Glomerular endothelial cell (primary cell): ENCODE measurements at places on chromosomes 2 and 18.

GRCh38 chr2:237475704-237476141 is 11.3 kb upstream of the MLPH start:
- DNase-seq = no peak

- DNase-seq = no peak
Observed at GRCh38 chr18:73896685-73897084, 250.9 kb downstream of the FBXO15 start.

- no peak for DNase-seq
Observed at GRCh38 chr2:118855451-118856279, 8.2 kb upstream of the EN1 start.

GRCh38 chr2:86002375-86002774 is 103.3 kb downstream of the POLR1A start:
- DNase-seq = no peak

- no peak for DNase-seq
Observed at GRCh38 chr2:147110962-147111361, 733.9 kb upstream of the ACVR2A start.

DNA sequence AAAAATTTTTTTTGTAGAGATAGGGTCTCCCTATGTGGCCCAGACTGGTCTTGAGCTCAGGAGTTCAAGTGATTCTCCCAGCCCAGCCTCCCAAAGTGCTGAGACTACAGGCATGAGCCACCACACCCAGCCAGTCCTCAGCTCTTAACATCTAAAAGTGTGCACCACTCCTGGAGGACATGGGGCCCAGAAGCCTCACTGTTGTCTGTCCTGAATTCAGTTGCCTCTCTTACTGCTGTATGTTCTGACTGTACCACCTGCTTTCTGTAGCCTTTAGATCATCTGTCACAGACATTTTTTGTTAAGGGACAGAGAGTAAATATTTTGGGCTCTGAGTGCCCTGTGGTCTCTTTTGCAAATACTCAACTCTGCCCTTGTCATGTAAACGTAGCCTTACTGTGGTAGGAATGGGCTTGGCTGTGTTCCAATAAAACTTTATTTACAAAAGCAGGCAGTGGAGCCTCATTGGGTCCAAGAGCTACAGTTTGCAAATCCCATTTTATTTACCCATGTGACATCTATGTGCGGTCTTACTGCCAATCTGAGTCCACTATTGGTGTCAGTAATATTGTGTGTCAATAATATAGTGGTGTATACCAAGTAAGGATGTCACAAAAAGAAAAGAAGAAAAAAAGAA is 38.1 kb downstream of the TMEM37 start:
- no peak for DNase-seq

GRCh38 chr2:99910902-99911301 is 231.5 kb downstream of the AFF3 start:
- DNase-seq = no peak

GRCh38 chr2:20182241-20182931 is 42.5 kb downstream of the SDC1 start:
- no peak for DNase-seq

- no peak for DNase-seq
Observed at GRCh38 chr18:52764316-52764715, 424.3 kb downstream of the DCC start.

- DNase-seq = no peak
Observed at GRCh38 chr18:386994-387393, 113.5 kb downstream of the COLEC12 start.

DNA sequence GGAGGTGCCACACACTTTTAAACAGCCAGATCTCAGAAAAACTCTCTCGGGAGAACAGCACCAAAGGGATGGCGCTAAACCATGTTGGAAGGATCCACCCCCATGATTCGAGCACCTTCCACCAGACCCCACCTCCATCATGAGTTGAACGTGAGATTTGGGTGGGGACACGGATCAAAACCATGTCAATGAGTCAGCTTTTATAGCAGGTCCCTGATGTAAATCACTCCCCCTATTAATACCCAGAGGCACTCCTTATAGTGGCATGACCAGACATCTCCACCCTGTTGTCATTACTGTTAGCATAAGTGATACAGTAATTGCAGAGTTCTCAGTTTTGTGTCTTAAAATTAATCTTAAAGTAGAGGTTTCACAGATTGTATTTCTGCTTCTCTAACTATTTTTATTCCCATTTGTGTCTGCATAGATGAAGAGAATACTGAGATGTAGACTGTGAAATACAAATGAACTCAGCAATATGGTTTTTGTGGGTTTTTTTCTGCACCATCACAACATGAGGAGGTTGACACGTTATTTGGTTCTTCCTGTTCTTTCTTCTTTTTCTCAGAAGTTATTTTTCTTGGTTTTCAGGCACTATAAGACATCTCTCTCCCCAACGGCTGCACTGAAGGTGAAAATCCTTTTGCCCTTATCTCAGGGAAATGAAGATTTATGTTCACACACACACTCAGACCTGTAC is 218.2 kb downstream of the ARL4C start:
- no peak for DNase-seq

DNA sequence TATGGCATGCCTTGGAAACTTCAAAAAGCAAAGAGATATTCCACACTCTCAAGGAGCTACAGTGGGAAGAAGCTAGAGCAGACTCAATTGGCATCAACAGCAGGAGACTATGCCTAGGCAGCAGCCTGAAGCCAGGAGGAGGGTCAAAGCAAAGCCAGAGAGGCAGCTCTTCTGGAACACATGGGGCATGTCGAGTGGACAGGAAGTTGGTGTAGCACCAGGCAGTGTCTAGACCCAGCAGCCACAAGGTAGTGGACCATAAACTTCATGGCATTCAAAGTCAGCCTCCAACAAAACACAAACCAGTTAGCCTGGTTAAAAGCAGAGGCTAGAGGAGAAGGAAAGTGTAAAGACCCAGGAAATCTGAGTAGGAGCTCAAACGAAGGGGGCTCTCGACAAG is 311.2 kb upstream of the PKDCC start:
- no peak for DNase-seq

GRCh38 chr2:157231476-157231875 is 26.0 kb upstream of the GALNT5 start:
- no peak for DNase-seq

- DNase-seq = no peak
Observed at GRCh38 chr2:197201874-197202273, 108.7 kb downstream of the ANKRD44 start.

GRCh38 chr2:126764686-126765265 is 108.8 kb downstream of the GYPC start:
- no peak for DNase-seq

DNA sequence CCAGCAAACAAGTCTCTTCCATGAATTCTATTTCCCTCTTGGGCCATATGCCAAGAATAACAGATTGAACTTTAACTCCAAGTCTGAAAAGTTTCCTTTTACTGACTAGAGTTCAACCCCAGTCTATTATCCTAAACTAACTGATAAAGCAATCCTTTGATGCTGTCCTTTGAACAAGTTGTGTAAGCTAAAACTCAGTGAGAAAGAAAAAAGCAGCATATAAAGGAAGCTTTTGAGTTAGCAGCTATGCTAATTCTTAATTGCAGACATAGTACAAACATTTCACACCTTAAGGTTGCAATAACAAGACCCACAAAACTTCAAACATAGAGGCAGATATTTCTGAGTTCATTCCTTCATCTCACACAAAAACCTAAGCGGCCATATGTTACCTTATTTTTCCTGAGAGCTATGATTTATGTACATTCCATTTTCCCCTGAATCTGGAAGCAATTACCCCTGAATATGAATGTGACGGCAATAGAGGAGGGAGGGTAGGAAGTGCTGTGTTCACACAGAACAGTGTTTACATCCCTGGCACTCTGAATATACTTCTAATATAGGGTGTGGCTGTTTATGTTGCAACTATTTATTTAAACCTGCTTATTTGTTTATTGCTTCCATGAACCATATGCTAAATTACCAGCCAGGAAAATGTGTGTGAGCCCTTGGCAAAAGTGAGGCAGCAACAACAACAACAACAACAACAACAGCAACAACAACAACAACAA is 180.6 kb downstream of the IRS1 start:
- no peak for DNase-seq

DNA sequence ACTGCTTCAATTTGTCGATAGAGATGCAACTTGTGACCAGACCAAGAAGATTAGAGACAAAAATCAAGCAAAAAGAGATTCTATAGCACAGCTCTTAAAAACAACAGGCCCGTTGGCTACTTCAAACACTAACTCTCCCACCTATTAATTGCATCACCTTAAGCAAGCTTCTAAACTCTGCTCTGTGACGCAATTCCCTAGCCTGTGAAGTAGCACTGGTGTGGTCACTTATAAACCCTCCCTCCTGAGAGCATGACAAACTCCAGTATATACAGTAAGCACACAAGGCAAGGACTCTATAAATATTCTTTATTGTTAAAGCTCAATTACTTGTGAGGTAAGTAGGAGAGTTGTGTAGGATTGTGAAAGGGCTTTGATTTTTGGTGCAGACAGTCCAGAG is 72.3 kb downstream of the CMPK2 start:
- no peak for DNase-seq

- no peak for DNase-seq
Observed at GRCh38 chr18:811892-812375, at the start of gene YES1. YES1 (minus strand) TSS chr18:812242; CDS start chr18:756827, 55,415 bp downstream.

GRCh38 chr2:51301381-51301780 is 269.4 kb upstream of the NRXN1 start:
- no peak for DNase-seq

DNA sequence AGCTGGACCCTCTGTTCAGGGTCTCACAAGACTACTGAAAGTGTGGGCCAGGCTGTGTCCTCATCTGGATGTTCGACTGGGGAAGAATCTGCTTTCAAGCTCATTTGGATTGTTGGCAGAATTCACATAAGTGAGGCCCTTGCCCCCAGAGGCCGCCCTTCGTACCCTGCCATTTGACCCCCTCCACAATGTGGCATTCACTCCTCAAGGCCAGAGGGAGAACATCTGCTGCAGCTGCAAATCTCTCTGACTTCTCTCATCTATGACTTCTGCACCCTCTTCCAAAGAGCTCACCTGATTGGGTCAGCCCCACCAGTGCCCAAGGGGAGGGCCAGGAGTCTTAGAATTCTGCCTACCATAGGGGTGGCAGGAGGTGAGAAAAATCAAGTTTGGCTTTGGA is 3.9 kb upstream of the CNDP2 start:
- no peak for DNase-seq
